ENCODE measurements at places on chromosomes 3 and 15.
A peak's percentile ranks its signal among the peaks of the same experiment; 100 is the strongest.

DNA sequence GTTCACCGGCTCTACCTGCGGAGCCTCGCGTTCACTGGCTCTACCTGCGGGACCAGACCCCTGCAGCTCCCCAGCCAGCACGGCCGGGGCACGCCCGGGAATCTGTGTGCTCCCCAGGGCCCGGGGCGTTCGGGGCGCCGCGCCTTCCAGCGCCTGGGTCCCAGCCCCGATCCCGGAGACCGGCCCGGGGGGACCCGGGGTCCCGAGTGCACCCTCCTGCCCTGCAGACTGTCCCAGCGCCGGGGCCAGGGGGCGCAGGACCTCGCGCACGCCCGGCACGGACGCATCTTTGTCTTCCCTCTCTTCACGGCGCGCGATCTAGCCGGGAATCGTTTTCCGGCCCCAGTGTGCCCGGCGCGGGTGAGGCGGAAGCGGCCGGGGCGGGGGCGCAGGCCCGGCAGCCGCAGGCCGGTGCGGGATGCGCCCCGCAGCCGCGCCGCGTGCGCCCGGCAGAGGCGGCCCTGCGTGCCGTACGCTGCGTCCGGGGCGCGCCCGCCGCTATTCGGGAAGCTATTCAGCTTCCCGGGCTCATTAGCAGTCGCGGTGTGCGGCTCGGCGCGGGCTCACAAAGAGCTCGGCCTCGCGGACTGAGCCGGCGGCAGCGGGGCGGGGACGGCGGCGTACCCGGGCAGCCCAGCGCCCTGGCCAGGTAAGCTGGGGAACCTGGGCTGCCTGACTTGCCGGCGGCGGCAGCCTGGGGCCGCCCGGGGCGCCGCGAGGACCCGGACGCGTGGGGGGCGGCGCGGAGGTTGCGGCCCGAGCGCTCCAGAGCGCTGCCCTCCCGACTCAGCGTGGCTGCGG lies at the start of gene APBA2:
APBA2 (plus strand) TSS at position 345 of the 801 bp plus-strand sequence. CDS start 167,911 bp downstream, outside the sequence.
- DNase-seq = peak; percentile 65

DNA sequence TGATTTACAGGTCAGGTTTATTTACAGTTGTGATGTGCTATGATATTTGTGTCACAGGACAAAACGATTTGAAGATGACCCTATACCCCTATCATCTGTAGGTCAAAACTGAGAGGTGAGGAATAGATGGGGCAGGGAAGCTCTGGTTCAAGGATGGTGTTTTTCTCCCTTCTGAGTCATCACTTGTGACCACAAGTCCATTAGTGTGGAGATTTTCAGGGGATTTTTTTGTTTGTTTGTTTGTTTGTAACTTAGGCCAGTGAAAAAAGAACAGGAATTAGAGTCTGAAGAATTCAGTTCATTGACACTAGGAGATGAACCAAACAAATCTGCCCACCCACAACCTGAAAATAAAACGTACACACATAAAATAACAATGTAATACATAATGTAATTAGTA lies 62.7 kb upstream of the FAM98B start:
- DNase-seq = no peak

GRCh38 chr3:7734456-7734855 lies 767.2 kb upstream of the LMCD1 start:
- DNase-seq = no peak

GRCh38 chr15:73856458-73857192 lies 16.7 kb upstream of the TBC1D21 start:
- no peak for DNase-seq

DNA sequence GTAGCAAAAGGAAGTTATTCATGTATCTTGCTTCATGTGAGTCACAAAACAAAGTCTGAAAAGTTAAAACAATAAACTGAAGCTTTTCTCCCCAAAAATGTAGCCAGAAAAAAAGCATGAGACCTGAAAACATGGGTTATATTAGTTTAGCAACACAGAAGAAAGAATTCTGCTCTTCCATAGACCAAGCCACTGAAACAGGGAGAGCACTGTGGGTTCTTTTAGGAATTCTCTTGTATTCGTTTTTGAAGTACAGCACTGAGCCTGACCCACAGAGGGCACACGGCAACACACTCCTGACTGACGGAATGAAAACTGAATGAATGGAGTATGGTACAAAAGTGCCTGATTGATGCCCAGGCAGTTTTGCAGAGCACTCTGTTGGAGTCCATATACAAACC lies 66.6 kb downstream of the TM4SF4 start:
- no peak for DNase-seq

Data from NB4 (cell line).